ENCODE measurements at places on chromosomes 16 and 17.

- no peak for DNase-seq
Observed at GRCh38 chr17:30200106-30200505, 35.4 kb downstream of the SLC6A4 start.

- no peak for DNase-seq
Observed at GRCh38 chr16:51359141-51359955, 208.3 kb upstream of the SALL1 start.

DNA sequence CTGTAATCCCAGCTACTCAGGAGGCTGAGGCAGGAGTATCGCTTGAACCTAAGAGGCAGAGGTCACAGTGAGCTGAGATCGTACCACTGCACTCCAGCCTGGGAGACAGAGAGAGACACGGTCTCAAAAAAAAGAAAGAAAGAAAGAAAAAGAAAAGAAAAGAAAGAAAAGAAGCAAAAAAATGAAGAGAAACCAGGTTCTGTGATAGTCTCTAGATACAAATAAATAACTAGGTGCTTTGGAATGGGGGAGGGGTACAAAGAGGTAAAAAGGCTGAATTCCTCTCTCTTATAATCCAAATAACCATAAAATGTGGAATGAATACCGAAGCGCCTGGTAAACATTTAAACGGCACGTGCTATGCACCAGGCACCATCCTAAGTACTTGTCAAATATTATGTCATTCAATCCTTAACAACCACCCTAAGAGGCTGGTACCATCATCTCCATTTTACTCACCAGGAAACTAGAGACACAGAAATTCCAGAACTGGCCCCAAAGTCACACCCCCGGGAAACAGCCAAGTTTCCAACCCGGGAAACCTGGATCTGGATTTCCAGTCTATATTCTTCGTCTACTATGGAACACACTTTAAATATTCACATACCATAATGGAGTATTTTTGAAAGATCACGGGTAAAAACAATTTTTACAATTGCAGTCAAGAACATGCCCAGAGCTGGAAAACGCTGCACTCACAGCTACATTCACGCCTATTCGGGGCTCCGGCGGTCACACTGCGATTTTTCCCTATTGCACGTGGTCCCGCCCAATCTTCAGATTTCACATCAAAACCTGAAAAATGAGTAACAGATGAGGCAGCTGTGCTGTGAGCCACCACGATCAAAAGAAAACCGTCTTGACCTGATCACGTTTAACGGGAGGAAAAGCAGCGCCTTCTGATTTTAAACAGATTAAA lies 10.5 kb downstream of the NXN start:
- no peak for DNase-seq

DNA sequence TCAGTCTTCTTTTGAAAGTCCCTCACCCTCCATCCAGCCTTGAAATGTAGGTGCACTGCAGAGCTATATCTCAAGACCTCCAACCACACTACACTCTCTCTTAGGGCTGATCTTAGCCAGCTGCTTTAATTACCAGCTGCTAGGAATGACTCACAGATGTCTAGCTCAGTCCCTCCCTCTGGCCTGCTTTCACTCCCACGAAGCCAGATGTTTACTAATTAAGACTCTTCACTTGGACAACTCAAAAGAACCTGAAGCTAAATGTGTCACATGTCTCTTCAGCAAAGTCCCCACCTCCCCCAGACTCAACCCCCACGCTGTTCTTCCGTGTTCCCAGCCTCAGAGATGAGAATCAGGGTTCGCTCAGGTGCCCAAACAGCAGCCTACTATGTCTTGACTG lies 2.6 kb downstream of the GTF3C1 start:
- no peak for DNase-seq
